Activated CD4-positive, alpha-beta memory T cell treated with anti-CD3 and anti-CD28 coated beads for 36 hours (primary cell): ENCODE measurements at places on chromosomes 1 and 21. TPM values are rescaled to one million over a fixed set of nuclear protein-coding genes. Genes with fewer than 3 reads are reported as not detected.
A peak's percentile ranks its signal among the peaks of the same experiment; 100 is the strongest.

GPR25 gene
- total RNA-seq = not detected

TNFRSF4 gene
- total RNA-seq = 1,005 TPM

CELA3A gene
- total RNA-seq = not detected

FCGR3A gene
- not detected for total RNA-seq

AGMAT gene
- 15.2 TPM for total RNA-seq

ZBTB8A gene
- 0.27 TPM for total RNA-seq

PCNT gene
- 48.5 TPM for total RNA-seq

DNA sequence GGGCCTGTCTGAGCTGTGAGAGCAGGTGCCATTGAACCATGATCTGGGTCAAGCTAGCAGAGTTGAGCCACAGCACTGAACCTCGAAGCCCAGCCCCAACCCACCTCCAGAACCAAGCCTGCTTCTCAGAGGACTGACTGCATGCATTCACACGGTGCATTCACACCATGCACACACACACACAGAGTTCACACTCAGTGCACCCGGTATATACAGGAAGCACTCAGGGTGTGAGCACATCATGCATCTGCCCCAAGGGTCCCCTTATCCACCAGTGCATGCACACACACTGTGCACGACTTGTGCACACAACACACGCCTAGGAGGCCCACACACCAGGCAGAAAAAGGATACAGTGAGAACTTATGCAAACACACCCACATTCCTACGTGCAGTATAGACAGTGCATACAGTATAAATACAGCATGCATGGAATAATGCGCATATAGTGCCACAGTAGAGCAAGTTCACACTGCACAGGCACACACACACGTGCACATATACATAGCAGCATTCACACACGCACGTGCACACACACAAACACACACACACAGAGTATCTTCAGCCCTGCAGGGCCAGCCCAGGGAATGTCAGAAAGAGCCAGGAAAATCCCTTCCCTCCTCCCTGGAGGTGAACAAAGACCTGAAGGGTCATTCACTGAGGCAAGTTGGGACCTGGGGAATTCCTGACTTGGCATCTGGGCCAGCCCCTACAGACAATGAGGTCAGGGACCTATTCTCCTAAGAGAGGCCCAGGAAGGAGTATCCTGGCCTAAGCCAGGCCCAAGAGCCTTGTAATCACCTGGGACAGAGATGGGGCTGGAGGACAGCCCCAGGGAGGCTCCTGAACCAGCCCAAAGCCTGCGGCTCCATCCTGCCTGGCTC lies 42.1 kb downstream of the CAMK2N1 start:
- no peak overlapping the region for H3K4me3 ChIP-seq
- DNase-seq = no peak
- no peaks in the 10 kb centered on the region for H3K36me3 ChIP-seq
- H3K27ac ChIP-seq = no peak overlapping the region

DNA sequence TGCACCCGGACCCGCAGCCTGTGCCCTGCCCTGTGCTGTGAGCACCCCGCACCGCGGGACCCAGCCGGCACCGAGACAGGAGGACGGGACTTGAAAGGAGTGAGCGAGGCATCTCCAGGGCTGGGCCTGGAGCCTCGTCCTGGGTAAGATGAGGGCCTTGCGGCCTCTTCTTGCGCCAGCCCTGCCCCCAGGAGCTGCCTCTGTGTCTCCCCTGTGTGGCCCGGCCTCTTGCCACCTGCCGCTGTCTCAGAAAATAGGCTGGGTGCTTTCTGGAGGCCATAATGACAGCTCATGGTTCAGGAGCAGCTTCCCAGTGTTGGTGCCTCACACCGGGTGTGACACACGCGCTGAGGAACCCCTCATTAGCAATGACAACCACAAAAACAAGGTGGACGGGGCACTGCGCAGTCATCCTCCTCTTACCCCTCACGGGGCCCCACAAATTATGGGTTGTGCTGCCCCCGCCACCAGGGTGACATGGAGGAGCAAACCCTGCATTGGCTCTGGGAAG lies 161.5 kb upstream of the C1orf174 start:
- H3K4me3 ChIP-seq = no peak overlapping the region
- H3K4me1 ChIP-seq = no peaks in the 10 kb centered on the region
- H3K36me3 ChIP-seq = no peaks in the 10 kb centered on the region
- H3K27me3 ChIP-seq = peaks cover 4% of the 10 kb centered on the region
- H3K27ac ChIP-seq = no peak overlapping the region
- no peak for DNase-seq

DNA sequence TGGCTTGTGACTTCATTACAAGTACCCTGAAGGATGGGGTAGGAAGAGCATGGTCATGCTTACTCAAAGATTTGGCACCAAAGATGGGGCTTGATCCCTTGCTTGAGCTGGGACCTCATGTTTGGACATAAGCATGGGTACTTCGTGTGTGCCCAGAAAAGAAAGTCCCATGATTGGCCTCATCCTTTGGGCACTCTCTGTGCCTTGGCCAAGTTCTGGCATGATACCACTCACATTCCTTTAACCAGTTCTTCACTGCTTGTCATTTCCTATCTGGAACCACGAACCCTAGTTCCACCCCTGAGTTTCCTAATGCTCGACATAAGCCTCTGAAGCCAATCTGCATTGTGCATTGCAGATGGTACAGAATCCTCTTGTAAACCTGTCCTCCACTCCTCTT lies 107.0 kb downstream of the NAV1 start:
- no peaks in the 10 kb centered on the region for H3K36me3 ChIP-seq
- peaks cover 3% of the 10 kb centered on the region for H3K4me1 ChIP-seq
- no peak for DNase-seq
- no peak overlapping the region for H3K27ac ChIP-seq

GRCh38 chr1:183243161-183244050 lies 57.3 kb downstream of the LAMC2 start:
- no peak for DNase-seq
- peaks cover 9% of the 10 kb centered on the region for H3K27me3 ChIP-seq
- H3K4me1 ChIP-seq = no peaks in the 10 kb centered on the region
- H3K27ac ChIP-seq = no peak overlapping the region
- no peaks in the 10 kb centered on the region for H3K36me3 ChIP-seq

- H3K4me3 ChIP-seq = no peak overlapping the region
- H3K4me1 ChIP-seq = no peaks in the 10 kb centered on the region
- H3K36me3 ChIP-seq = no peaks in the 10 kb centered on the region
- peaks cover 1% of the 10 kb centered on the region for H3K27me3 ChIP-seq
Measured at GRCh38 chr1:94855307-94855700, 35.1 kb downstream of the SLC44A3 start.

DNA sequence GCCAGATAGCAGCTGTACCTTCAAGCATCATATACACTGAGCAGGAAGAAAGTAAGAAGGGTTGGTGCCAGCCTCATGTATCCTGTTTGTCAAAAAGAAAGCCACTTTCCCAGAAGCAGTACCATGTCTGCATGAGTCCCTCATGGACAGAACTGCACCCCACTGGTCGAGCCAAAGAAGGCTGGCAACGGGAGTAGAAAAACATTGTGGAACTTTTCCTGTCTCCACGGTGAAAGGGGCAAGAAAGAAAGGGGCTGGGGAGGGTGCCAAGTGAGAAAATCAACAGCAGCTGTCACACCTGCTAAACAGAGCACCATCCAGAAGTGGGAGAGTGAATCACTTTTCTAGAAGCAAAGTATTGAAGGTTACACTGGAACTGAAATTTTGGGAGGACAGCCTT lies 621.7 kb downstream of the LMO4 start:
- DNase-seq = no peak
- H3K27me3 ChIP-seq = peaks cover 14% of the 10 kb centered on the region

DNA sequence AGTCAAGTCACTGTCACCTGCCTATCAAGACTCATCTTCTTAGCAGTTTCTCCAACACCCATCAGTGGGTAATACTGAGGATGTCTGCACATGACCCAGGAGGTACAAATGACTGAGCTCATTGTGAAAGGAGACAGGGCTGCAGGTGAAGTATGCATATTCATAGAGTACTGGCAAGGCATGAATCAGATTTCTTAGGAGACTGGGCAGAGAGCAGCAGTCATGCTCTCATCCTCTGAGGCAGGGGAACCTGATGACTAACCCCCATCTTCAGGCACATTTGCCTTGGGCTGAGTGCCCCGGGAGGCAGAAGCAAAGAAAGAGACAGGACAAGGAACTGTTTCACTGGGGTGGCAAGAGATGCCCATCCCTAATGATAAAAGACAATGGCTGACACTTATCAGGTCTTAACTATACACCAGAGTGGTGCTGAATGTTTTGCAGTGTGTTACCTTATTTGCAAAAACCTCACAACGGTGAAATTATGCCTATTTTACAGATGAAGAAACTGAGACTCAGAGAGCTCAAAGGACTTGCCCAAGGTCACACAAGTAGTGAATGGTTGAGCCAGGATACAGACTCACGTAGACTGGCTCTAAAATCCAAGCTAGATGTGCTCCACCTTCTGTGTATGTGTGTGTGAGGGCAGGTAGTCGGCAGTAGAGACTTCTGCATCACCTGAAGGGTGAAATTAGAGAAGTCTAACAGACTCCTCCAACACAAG lies 9.2 kb upstream of the GRHL3 start:
- peak; percentile 65 for DNase-seq
- no peak overlapping the region for H3K27ac ChIP-seq
- peaks cover 5% of the 10 kb centered on the region for H3K27me3 ChIP-seq
- no peak overlapping the region for H3K4me3 ChIP-seq
- peaks cover 3% of the 10 kb centered on the region for H3K4me1 ChIP-seq
- no peaks in the 10 kb centered on the region for H3K36me3 ChIP-seq

- no peak overlapping the region for H3K4me3 ChIP-seq
- no peaks in the 10 kb centered on the region for H3K27me3 ChIP-seq
- DNase-seq = no peak
- no peaks in the 10 kb centered on the region for H3K4me1 ChIP-seq
- no peaks in the 10 kb centered on the region for H3K36me3 ChIP-seq
Measured at GRCh38 chr1:103056423-103056822, 51.9 kb downstream of the COL11A1 start.

DNA sequence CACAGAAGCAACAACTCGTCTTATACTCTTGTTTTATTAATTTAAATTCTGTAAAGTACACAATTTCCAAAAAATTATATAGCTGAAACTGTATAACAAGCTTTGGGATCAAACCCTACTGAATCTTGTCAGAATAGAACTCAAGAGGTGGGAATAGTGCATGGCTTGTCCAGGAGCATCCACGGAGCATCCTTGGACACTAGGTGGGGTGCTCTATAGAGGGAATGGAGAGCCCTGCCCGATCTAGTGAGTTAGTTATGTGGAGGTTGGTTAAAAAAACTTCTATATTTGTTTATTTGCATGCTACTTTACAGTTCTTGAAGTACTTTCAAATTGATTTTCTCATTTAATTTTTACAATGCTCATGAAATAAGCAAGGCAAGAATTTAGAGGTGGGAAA lies 28.3 kb downstream of the ROR1 start:
- no peak overlapping the region for H3K4me3 ChIP-seq
- no peaks in the 10 kb centered on the region for H3K36me3 ChIP-seq
- DNase-seq = no peak
